Renal cortex interstitium (tissue), 15 donors: ENCODE measurements at places on chromosomes 12 and 14.

GRCh38 chr14:103123634-103124500, 606 bp downstream of the TNFAIP2 start:
- DNase-seq: no peak

- DNase-seq: no peak
These were observed 186.1 kb upstream of the SLC38A2 start for GRCh38 chr12:46558677-46559076.

GRCh38 chr14:23483236-23483854, 13.8 kb downstream of the NGDN start:
- DNase-seq: no peak

- DNase-seq: peak; percentile 39
These were observed 236.0 kb downstream of the BCL11B start for GRCh38 chr14:99035712-99036610.

- DNase-seq: peak; percentile 63
These were observed 33.1 kb upstream of the COL2A1 start for GRCh38 chr12:48037267-48037915.

DNA sequence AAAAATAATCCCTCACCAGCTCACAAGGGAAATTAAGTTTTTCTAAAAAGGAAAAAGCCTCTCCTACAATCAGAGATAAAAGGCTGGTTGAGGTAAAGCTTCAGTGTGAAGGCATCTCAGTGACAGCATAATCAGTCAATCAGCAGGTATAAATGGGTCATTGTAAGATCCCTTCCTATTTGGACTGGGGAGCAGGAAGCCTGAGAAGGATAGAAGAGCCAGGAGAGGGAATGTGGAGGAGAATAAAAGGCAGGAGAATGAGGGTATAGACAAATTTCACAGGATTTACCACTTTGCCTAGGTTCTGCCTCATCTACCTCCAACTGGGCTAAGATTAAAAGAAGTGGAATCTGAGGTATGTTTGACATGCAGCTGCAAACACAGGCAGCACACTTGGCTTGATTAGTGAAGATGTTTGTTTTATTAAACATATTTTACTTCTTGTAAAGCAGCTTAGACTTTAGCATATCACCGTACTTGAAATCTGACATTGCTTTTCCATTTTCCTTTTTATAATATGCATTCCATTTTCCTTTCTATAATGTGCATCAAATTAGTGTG, 479.1 kb upstream of the USP15 start:
- no peak for DNase-seq

DNA sequence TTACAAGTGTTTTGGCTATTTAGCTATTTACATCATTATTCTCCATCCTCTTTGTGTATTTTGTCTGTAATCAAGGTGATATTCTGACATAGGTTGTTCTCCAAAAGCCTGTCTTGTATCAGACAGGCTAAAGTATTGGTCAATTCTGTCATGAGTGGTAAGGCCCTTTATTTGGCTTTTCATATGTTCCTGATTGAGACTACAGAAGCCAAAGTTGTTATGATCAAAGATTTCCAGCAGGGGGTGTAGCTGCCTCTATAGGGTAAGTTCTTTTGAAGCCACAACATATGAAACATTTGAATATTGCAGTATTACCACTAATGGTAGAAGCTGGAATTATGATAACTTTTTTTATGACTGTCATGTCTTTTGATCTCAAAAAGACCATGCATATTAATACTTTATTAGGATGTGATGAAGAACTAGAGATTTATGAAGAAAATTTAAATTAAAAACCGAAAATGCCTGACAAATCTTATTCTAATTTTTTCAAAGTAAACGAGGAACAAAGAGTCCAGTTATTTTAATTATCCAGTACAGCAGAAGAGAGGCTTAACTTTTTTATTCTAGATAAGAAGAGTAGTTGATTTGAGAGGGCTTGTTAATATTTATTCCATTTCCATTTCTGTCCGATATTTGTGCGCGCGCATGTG, 3.4 kb upstream of the ARHGAP5 start:
- peak; percentile 63 for DNase-seq

DNA sequence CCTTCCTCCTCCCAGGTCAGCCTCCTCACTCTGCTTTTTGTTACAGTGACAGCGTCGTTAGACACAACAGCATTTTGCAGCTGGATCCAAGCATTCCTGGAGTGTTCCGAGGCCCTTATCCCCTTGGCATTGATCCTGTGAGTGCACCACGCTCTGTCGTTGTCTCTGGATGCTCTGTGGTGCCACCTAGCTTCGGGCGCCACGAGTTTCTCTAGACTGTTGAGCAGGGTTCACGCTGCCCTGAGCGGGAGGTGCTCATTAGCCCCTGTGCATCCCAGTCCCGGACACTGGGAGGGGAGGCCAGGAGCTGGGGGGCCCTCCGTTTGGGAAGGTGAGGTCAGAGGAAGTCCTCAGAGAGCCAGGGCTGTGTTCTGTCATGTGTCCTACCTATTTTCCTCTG, 17.3 kb upstream of the DNAH10 start:
- no peak for DNase-seq

DNA sequence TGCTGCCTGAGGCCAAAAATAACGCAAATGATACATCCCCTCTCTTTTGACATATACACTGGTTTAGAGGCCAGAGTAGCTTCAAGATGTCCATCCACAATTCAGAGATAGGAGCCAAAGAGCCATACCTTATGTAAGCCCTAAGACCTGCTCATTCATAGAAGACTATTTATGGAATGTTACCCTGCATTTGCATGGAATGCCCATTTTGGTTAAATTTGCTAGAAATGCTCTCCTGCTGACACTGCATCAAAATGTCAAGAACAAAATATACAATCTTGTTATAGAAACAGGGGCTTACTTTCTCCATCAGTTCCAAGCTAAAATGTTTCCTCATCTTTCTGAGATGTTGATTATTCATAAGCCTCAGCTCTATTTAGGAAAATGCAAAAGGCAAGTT, 183.3 kb upstream of the CDKN3 start:
- DNase-seq: no peak

- DNase-seq: no peak
These were observed 4.7 kb downstream of the GNB3 start for GRCh38 chr12:6845395-6845794.

GRCh38 chr12:122865268-122866231, 30.3 kb downstream of the HIP1R start:
- DNase-seq: no peak

- no peak for DNase-seq
These were observed 6.7 kb downstream of the HOXC5 start for GRCh38 chr12:54039417-54040147.

DNA sequence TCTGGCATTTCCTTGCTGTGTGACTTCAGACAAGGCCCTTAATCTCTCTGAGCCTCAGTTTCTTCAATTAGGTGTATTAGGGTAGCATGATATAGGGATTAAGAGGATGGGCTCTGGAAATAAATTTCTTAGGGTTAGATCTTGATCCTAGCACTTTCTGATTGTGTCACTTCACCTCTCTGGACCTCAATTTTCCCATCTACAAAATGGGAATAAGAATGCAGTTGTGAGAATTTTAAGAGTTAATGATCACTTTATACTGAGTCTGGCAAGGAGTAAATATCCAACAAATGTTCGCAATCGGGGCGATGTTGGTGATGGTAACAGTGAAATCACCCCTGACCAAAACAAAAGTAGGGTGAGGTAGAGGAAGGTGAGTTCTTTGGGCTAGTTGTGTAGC, 4.0 kb downstream of the RPH3A start:
- DNase-seq: no peak

- DNase-seq: no peak
These were observed 33.5 kb downstream of the DYRK2 start for GRCh38 chr12:67681941-67682620.

DNA sequence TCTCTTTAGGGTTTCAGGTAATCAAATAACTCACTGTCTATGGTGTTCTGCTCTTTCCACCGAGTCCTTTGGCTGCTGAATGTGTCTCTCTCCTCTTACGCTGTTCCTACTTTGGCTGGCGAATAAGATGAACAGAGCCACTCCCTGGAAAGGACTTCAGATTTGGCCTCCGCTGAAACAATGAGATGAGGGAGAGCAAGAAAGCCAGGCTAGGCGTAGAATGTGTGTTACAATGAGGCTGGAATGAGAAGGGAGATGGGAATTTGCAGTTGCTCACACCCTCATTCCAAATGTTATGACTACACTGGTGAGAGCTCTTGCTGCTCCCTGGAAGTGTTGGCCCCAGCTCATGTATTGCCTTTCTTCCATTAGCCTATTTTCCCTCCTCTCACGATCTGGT, at the start of gene MFAP5:
MFAP5 (minus strand) TSS at position 234 of the 400 bp plus-strand sequence. CDS start 722 bp downstream, outside the sequence.
- no peak for DNase-seq

GRCh38 chr14:100058777-100059437, 6.3 kb upstream of the EVL start:
- DNase-seq: no peak

DNA sequence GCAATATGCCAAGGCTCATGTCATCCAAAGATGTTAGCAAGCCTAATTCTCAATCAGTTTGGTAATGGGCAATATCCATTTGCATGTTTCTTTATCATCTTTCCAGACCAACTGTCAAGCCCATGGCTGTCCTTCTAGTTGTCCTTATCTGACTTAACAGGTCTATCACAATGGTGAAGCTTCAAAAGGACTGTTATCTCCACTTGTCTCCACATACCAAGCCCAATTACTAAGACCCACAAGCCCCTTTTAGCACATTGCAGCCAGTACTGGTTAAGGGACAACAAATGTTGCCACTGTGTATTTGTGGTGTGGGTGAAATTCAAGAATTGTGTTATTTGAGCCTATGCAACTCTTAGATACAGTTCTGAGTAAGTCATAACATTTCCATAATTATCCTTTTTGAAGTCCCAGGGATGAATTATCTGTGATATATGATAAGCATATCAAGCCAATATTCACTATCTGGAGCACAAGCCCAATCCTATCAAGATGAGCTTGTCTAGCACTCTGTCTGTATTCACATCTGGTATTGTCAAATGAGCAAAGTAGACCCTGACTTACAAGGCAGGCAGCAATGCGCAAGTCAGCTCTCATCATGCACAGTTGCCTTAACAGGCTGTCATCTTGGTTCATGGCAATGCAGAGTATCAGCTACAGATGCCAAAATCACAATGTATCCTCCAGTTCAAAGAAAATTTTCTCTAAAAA, 19.3 kb upstream of the ST8SIA1 start:
- DNase-seq: no peak

- DNase-seq: no peak
These were observed 162.3 kb downstream of the DAD1 start for GRCh38 chr14:22426711-22427110.

DNA sequence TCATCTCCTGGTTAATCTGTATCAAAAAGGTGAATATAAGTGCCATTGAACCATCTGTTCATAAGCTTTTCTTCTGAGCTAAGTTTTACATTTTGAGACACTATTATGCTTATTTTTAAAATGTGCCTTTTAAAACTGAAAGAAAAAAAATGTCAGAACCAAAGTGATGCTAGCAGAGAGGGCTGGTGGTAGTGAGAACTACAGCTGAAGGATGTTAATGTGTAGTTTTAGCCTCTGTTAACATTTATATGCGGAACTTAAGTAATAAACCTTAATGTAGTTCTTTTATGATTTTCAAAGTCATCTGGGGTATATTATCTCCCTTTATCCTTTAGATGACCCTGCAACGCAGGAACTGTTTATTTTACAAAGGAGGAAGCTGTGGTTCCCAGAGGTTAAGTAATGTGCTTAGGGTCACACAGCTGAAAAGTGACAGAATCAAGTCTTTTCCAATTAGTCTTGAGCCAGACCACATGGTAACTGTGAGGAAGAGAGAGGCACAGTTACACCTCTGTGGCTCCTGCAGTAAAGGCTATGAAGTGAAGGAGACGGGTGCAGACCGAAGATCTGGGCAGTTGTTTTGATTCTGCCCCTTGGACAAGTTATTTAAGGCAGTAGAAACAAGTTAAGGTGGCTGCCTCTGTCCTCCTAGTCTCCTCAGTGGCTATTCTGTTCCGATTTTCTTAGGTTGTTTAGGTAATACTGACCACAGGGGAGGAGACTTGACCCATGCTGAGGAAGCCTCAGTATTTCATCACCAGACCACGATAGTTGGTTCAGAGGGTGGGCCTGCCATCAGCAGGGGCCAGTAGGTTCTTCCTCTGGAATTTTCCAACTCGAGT, 23.9 kb downstream of the GNG2 start:
- peak; percentile 49 for DNase-seq

DNA sequence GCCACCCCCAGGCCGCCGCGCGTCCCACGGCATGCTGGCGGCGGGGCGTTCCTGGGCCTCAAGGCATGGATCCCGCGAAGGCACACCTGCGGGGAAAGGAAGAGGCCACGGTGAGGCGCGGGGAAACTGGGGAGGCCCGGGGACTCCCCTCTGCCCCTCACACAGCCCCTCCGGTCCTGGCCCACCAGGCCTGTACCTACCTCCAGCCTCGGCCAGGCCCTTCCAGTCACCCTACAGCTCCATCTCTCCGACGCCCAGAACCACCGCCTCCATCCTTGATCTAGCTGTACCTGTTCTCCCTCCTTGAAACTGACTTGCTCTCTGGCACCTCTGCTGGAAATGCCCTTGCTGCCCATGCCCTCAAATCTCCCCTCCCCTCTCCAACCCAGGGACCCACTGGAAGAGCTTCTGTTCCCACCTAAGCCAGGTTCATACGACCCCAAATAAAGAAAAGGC, 1.7 kb downstream of the ANKRD9 start:
- no peak for DNase-seq
